ENCODE measurements at places on chromosomes 2 and 18.

- no peak for DNase-seq
Measured at GRCh38 chr2:133317178-133317577, 251.1 kb downstream of the NCKAP5 start.

DNA sequence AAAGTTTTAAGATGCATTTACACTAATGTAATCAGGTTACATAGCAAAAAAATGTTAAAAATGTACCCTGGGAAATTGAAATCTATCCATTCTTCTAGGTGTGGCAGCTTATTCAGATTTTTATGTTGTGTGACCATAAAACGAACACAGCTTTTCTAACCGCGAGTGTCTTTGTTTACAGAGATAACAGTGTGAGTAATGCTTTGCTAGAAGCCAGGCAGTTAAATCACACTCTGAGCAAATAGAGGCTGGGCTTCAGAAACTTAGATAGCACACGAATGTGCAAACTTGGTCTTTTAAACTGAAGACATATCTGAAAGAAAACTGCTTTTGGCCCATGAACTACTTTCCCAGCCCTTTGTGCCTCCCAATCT is 116.1 kb downstream of the SPTBN1 start:
- DNase-seq: no peak

DNA sequence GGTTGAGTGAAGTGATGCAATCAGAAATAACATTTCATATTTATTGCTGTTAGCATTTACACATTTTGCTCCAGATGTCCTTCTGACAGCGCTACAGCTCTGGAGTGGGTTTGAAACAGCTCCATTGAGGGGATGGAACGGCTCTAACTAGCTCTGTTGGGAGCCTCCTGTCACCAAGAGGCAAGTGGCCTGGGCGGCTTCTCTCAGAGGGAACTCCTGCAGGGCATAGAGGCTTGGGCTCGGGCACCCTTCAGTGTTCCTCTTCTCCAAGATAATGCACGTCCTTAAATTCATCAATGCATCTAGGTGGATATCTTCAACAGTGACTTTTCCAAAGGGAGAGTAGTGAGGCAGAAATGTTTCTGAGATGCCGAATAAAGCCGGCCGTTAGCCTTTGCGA is 122.5 kb downstream of the CNTNAP5 start:
- no peak for DNase-seq

GRCh38 chr2:40346535-40347354 is 105.1 kb downstream of the SLC8A1 start:
- no peak for DNase-seq

GRCh38 chr2:2686222-2686621 is 355.1 kb upstream of the MYT1L start:
- DNase-seq: no peak

DNA sequence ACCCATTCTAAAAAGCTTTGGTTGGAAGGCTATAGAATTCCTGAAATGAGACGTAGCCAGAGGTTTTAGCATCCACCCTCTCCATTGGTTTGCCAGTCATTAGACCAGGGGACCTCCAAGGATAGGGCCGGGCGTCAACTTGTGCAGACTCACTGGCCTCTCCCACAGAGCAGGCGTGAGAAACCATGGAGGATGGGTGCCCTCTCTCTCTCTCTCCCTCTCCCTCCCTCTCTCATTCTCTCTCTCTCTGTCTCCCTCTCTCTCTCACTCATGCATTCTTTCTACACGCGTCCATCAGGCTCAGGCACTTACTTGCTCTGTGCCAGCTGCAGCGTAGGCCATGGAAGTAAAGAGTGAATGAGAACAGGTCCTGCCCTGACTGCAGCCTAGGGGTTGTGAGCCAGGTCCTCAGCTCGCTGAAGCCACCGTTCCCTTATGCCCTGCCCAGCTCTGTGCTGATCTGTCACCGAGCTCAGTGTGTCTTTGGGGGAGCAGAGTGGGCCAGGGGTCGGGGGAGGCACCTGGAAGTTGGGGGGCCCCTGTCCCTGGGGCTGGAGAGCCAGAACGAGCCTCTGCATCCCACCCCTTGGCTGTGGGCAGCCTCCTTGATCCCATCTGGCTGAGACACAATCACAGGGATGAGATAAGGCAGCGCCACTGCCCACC is 304.4 kb upstream of the HS6ST1 start:
- no peak for DNase-seq

- DNase-seq: no peak
Measured at GRCh38 chr18:34223164-34223892, 1.4 kb downstream of the NOL4 start.

DNA sequence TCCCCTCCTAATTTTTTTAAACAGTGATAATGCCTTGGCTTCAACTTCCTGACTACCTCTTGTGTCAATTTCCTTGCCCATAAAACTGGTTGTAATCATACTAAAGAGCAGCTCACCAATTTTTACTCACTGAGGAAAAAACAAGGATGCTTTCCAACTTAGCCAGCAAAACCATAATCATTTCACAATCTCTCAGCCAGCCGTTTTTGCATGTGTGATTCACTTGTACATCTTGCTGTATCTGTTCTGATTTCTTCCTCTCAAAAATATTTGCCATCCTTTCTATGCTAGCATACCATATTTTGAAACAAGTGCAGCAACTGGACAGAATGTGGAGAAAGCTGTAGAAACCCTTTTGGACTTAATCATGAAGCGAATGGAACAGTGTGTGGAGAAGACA is 60.7 kb downstream of the RAB27B start:
- DNase-seq: no peak

- no peak for DNase-seq
Measured at GRCh38 chr2:107305966-107306365, 420.0 kb upstream of the ST6GAL2 start.

GRCh38 chr2:219358170-219359075 is 25.9 kb upstream of the RESP18 start:
- no peak for DNase-seq

- no peak for DNase-seq
Measured at GRCh38 chr2:118183381-118183780, 95.1 kb downstream of the INSIG2 start.

DNA sequence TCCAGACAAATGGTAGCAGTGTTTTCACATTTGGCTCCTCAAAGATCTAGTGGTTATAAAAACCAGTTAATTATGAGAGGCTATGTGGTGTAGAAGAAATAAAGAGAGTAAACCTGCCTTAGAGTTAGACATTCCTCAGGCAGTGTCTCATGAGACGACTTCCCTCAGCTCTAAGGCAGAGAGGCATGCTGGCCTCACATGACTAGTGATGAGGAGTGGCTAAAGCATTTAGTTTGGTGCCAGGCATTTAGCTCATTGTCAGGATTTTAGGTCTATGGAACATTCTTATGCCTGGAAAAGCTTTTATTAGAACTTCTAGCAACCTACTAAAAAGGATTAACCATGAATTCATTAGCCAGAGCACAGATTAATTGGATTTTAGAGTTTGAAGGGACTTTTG is 90.3 kb downstream of the RPRM start:
- DNase-seq: no peak

GRCh38 chr2:136019306-136019705 is 33.9 kb upstream of the DARS1 start:
- no peak for DNase-seq

DNA sequence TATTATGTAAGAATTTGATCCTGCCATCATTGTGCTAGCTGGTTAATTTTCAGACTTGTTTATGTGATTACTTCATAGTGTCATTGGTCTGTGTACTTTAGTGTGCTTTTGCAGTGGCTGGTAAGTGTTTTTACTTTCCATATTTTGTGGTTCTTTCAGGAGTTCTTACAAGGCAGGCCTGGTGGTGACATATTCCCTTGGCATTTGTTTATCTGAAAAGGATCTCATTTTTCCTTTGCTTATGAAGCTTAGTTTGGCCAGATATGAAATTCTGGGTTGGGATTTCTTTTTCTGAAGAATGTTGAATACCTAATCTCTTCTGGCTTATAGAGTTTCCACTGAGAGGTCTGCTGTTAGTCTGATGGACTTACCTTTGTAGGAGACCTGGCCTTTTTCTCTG is 72.8 kb upstream of the MC4R start:
- no peak for DNase-seq

DNA sequence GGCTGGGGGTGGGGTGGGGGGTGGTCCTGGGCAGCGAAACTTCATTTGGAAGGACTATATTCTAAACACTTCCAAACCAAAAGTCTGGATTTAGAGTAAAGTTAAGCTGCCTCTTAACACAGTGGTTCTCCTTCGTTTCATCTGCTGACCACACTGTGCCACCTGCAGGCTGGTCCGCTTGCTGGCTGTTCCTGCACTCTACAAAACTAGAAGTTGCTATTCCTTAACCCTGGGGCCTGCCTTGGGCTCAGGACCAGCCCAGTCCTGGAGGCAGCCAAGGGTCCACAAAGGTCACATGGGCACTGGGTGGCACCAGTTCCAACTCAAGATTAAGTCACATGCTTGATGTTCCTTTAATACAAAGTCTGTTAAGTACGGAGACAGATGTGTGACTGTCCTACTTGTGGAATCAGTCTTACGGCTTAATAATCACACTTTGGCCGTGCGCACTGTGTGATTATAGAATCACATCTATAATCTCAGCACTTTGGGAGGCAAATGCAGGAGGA is 195.4 kb downstream of the FAM210A start:
- DNase-seq: no peak

DNA sequence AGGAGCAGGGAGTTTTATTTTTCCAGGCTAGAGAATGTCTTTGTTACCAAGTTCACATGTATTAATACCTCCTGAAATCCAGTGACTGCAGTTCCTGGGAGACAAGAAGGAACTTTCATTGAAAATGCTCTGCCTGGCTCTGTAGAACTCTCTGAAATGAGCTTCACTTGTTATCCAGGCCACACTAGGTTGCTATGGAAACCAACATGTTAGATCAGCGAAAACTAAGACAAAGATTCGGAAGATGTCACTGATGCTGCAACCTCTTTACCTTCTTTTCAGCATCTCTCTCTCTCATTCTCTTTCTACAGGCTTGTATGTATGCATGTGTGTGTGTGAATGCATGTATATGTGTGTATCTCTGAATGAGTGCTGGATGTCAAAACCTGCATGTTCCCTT is 218.5 kb downstream of the TRIB2 start:
- no peak for DNase-seq

DNA sequence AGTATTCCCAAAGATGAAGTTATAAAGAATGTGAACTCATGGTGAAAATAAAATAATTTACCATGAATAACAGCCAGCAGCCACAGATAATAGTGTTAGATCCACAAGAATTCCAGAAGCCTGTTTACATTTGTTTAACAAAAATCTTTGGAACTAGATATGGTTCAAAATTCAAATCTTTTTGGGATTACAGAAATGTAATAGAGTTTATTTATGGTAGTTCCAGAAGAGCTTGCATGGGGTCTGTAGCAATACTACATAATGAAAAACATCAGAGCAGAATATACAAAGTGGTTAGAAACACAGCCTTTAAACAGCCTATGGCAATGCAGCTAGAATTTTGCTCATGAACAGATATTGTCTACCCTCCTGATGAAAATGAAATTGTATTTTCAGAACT is 179.1 kb downstream of the RDH14 start:
- no peak for DNase-seq

- no peak for DNase-seq
Measured at GRCh38 chr2:16115291-16115690, 174.9 kb downstream of the MYCN start.

GRCh38 chr2:44623622-44624351 is 262.0 kb downstream of the CAMKMT start:
- DNase-seq: no peak

DNA sequence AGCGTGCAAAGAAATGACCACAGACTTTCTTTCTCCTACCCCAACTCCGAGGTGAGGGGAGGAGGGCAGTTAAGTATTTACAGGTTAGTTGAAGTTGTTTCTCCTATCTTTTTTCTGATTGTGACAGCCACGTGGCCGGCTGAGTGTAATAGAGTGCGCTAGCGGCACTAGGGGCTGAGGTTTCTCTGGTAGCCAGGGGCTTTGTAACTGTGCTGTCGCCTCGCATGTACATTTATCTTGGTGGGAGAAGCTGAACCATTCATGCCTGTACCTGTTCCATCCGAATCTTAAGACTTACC is 214.1 kb upstream of the STON1 start:
- no peak for DNase-seq

DNA sequence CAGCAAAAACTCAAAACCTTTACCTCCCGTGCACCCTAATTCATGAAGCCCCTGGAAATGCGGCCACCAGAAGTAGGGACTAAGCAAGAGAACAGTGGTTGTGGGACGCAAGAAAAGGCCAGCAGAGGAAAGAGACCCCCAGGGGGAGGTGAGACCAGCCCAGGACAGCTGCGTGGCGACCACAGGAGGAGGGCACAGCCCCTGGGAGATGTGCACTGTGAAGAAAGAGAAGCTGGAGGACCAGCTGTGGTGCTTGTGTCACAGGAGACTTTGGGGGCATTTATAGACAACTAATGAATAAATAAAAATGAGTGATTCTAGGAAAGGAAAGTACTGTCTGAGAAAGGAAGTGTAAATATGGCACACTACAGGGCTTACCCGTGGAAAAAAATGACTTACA is 263.8 kb downstream of the EIPR1 start:
- DNase-seq: no peak

DNA sequence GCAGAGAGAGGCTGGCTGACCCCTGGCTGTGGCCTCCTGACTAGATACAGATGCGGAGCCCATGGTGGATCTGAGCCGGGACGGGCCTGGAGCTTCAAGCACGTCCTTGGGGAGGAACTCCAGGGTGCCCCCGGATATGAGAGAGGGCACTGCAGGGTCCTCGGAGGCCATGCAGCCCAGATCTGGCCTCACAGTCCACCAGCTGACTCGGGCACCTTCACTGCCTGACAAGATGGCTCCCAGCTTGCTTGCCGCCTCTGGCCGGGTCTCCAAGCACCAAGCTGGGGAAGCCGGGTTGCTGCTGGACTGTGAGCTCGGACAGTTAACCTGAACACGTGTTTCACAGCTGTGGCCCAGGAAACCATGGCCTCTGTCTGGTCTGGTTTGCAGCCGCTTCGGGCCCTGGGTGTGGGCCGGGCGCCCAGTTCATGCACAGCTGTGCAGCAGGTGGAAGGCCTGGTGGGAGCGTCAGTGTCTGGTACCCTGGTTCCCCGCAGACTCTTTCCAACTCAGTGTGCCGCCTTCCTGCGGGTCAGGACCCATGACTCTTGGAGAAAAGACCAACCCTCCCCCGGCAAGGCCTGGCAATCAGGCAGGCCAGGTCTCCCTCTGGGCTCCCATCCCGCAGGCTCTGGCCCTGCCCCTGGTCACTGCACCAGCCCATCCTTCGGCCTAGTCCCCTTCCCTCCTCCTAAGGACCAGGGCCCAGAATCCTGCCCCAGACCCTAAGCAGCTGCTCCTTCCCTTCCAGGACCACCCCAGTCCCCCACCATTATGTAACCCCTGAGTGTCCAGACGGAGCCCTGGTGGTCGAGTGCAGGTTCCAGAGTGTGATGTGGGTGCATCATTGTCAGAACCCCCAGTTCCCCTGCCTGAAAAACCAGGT is 74.6 kb upstream of the OTOS start:
- DNase-seq: no peak

- no peak for DNase-seq
Measured at GRCh38 chr18:6628187-6628586, 101.3 kb upstream of the ARHGAP28 start.

GRCh38 chr2:214706986-214707385 is 102.5 kb downstream of the BARD1 start:
- no peak for DNase-seq

- DNase-seq: no peak
Measured at GRCh38 chr18:42929181-42929580, 186.3 kb downstream of the RIT2 start.

Measured in CMK (cell line).